Stimulated activated CD8-positive, alpha-beta memory T cell treated with anti-CD3 and anti-CD28 coated beads, Interleukin-7, amount 100 ng/mL, for 1 hour (primary cell): ENCODE measurements at places on chromosomes 5 and 9.

DNA sequence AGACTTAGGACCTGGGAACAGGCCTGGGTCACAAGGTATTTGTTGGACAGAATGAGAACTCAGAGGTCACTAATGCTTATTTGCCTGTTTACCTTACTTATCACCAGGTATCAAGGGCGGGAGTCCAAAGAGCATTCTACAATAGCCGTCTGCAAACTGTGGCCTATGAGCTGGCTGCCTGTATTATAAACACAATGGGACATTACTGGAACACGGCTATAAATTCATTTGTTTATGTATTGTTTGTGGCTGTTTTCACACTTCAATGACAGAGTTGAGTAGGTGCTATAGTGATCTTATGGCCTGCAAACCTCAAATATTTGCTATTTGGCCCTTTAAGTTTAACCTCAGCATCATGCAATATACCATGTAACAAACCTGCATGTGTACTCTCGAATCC, 76.6 kb upstream of the ASTN2 start:
- no peak for DNase-seq

GRCh38 chr5:35863159-35863558, 6.5 kb downstream of the IL7R start:
- DNase-seq, result no peak

DNA sequence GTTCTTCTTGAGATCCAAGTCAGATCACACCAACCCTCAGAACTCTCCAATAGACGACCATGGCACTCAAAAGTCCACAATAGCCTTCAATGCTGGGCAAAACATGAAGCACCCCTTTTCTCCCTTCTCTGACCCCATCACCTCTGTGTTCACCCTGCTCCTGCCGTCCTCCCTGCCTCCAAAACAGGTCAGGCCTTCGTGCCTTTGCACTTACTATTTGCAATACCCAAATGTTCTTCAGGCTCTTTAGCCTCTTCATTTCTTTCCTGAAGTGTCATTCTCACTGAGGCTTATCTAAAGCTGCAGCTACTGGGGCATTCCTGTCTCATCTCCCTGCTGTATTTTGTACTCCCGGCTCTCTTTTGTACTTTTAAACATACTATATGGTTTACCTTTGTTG, 2.0 kb upstream of the ROPN1L start:
- no peak for DNase-seq

DNA sequence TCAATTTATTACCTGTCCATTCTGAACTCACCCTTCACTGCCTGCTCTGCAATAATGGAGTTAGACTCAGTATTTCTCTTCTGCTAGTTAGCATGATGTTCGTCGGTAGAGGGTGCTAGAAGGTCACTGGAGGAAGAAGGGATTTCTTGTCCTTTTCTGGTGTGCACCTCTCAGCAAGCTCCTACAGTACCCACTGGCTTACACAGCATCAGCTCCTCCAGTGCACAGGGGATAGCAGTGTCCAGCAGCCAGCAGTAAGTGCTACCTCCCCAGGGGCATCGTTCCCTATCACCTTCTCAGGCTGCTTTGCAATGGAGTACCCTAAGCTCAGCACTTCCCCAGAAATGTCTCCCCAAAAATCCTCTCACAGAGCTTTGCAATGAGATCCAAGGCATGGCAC, 45.9 kb upstream of the APC start:
- DNase-seq, result no peak

GRCh38 chr9:128611600-128612394, 44.9 kb downstream of the DYNC2I2 start:
- DNase-seq, result no peak
